Vein endothelial cell (primary cell): ENCODE measurements at places on chromosomes 1 and 21. TPM values are rescaled to one million over a fixed set of nuclear protein-coding genes. Genes with fewer than 3 reads are reported as not detected.

NBPF6 gene
- not detected in 2 replicates for total RNA-seq

KPRP gene
- not detected in 2 replicates for total RNA-seq

TRNP1 gene
- total RNA-seq, result 11.1 and 13.3 TPM in 2 replicates

BEND5 gene
- 0.65 TPM in 1 of 2 replicates, not detected in the other for total RNA-seq

TSPAN2 gene
- total RNA-seq, result 1.5 and 4.2 TPM in 2 replicates

FCRL3 gene
- total RNA-seq, result not detected in 2 replicates

AKNAD1 gene
- total RNA-seq, result not detected in 2 replicates

TRMT1L gene
- 9.5 and 26.0 TPM in 2 replicates for total RNA-seq

DMBX1 gene
- total RNA-seq, result not detected in 2 replicates

ARMH1 gene
- 0.19 and 0.33 TPM in 2 replicates for total RNA-seq

FAM131C gene
- total RNA-seq, result 0.33 and 0.38 TPM in 2 replicates

RYR2 gene
- 0.10 TPM in 1 of 2 replicates, not detected in the other for total RNA-seq

PGLYRP3 gene
- not detected in 2 replicates for total RNA-seq

EDN2 gene
- total RNA-seq, result not detected in 2 replicates

INKA2 gene
- total RNA-seq, result 5.6 and 10.1 TPM in 2 replicates

SEC16B gene
- total RNA-seq, result 0.65 and 1.2 TPM in 2 replicates

SPRR2F gene
- not detected in 2 replicates for total RNA-seq

FCGR2B gene
- not detected in 2 replicates for total RNA-seq

SH2D5 gene
- 0.86 and 0.98 TPM in 2 replicates for total RNA-seq

CFHR3 gene
- total RNA-seq, result not detected in 2 replicates

DENND2D gene
- 0.76 and 0.98 TPM in 2 replicates for total RNA-seq

RGS8 gene
- not detected in 2 replicates for total RNA-seq

CCDC28B gene
- 11.8 and 12.4 TPM in 2 replicates for total RNA-seq

RPS27 gene
- total RNA-seq, result 882 and 1,570 TPM in 2 replicates

WLS gene
- total RNA-seq, result 101 and 120 TPM in 2 replicates

ESRRG gene
- total RNA-seq, result not detected in 2 replicates

CFHR1 gene
- 0.48 TPM in 1 of 2 replicates, not detected in the other for total RNA-seq
